ENCODE measurements at places on chromosomes 4 and X.

DNA sequence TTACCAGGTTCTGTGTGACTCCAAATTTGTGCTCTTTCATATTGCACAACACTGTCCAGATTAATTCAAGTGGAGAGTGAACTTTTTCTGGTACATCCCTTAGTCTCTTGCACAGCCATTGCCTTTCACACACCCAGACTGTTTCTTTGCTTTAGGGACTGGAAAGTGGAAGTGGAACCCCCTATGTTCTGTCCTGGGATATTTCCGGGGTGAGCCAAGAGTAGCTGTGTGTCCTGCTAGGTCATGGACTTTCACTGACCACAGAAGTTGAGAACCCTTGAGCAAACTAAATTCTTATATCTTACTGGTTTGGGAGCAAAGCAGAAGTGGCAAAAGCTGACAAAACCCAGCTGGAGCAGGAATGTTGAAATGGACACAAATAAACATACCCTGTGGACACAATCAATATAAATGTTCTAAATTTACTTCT, 10.3 kb upstream of the VSIG4 start:
- DNase-seq = no peak

- DNase-seq = no peak
Observed at GRCh38 chr4:155305619-155306018, 71.1 kb downstream of the MAP9 start.

GRCh38 chr4:52407545-52407944, 251.6 kb downstream of the USP46 start:
- DNase-seq = no peak

DNA sequence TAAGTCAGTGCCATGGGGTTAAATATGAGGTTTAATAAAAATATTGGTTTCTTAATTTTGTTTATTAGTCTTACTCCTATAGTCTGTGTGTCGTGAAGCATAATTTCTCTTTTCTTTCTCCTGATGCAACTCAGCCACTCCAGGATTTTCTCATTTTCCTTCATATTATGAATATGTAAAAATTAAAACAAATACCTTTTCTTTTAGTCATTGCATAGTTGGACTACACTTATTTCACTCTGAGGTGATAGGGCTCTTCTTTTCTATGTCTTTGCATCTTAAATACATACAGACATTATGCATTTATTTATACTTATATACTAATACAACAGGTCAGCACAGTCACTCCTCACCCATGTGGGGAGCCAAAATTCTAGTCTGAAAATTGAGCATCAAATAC, 19.1 kb downstream of the GALNT7 start:
- no peak for DNase-seq

DNA sequence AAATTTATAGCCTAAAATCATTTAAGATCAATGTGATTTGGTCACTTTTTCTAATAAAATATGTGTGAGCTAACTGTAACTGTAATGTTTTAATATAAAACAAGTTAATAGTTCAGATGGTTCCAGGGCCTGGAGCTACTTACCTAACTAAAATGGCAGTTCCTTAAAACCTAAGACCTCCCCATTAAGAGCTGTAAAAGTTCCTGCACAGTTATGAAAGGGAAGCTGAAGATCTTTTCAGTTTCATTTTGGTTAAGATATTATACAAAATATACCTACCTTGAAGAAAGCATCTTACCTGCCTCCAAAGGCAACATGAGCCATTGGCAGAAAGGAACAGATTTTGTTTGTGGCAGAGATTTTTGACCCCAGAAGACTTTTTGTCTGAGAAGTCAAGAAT, 30.1 kb downstream of the HPF1 start:
- no peak for DNase-seq

GRCh38 chr4:8414377-8414776, 26.1 kb downstream of the ACOX3 start:
- DNase-seq = no peak

DNA sequence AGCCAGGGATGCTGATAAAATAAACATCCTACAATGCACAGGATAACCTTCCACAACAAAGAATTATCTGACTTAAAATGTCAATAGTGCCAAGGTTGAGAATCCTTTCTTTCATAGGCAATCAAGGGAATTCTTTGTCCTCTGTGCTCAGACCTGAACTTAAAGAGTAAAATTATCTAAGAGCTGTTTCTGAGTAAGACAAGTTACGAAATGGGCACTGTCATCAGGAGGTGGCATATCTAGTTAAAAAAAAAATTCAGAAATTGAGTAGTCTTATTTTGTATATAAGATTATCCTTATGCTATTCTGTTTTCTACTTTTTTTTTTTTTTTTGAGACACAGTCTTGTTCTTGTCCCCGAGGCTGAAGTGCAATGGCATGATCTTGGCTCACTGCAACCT, 3.3 kb upstream of the RAB33B start:
- DNase-seq = no peak

DNA sequence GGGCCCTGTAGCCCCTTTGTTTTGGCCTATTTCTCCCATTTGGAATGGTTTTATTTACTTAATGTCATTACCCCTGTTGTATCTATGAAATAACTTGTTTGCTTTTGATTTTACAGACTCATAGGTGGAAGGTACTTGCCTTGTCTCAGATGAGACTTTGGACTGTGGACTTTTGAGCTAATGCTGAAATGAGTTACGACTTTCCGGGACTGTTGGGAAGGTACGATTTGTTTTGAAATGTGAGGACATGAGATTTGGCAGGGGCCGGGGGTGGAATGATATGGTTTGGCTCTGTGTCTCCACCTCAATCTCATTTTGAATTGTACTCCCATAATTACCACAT, 39.4 kb downstream of the NLRP2B start:
- DNase-seq = no peak

- DNase-seq = no peak
Observed at GRCh38 chrX:24343719-24344118, 16.7 kb upstream of the SUPT20HL1 start.

DNA sequence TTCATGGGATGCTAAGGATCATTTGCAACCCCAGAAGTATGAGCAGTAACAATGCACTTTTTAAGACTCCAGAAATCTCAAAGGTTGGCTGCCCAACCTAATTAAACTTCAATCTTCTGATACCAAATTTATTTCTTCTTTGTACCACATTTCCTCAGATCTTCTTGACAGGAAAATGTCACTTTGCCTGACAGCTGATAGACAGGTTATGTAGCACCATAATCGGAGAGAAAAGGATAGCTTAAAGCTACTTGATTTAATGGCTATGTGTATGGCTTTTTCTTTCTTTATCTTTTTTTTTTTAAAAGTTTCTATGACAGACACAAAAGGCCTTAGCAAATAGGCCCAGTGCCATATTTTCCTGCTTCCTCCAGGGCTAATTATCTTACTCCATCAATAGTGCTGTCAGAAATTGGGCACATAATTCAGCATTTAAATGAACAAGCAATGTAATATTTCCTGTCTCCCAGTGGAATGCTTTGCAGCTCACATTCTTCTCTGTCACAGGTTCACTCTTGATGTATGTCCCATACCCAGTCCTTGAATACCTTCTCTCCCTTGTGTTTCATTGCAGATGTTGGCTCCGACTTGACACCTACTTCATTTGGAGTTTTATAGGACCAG, 795.7 kb downstream of the ADGRL3 start:
- no peak for DNase-seq

DNA sequence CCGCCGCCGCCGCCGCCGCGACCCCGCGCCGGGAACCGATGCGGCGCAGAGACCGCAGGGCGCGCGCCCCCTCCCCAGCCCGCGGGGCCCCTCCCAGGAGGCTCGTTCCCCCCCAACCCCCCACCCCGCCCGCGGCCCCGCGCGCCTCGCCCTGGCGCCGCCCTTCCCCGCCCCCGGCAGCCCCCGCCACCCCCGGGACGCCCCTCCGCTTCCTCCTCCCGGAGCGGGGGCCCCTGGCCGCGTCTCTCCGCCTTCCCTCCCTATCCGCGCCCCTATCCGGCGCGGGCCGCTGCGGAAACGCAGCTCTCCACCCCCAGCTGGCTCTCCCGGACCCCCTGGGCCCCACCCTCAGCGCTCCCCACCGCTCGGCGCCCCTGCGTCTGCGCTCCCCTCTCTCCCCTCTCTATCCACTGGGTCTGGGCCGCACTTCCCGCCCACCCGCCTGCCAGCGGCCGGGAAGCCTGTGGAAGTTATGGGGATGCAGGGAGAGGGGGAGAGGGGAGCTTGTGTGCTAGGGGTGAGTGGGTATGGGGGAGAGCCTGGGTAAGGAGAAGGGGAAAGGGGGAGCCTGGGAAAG, at the start of gene TMEM271:
Gene TMEM271, minus strand, starts transcription at position 51 of the 577 bp plus-strand sequence. CDS start 233 bp downstream, outside the sequence.
- no peak for DNase-seq

- DNase-seq = no peak
Observed at GRCh38 chr4:93467484-93468155, 360.9 kb upstream of the ATOH1 start.

GRCh38 chr4:157882901-157883300, 289.9 kb downstream of the GASK1B start:
- DNase-seq = no peak

- no peak for DNase-seq
Observed at GRCh38 chr4:42612898-42613297, 44.0 kb downstream of the ATP8A1 start.

GRCh38 chr4:152572417-152573086, 36.7 kb upstream of the FBXW7 start:
- DNase-seq = no peak

DNA sequence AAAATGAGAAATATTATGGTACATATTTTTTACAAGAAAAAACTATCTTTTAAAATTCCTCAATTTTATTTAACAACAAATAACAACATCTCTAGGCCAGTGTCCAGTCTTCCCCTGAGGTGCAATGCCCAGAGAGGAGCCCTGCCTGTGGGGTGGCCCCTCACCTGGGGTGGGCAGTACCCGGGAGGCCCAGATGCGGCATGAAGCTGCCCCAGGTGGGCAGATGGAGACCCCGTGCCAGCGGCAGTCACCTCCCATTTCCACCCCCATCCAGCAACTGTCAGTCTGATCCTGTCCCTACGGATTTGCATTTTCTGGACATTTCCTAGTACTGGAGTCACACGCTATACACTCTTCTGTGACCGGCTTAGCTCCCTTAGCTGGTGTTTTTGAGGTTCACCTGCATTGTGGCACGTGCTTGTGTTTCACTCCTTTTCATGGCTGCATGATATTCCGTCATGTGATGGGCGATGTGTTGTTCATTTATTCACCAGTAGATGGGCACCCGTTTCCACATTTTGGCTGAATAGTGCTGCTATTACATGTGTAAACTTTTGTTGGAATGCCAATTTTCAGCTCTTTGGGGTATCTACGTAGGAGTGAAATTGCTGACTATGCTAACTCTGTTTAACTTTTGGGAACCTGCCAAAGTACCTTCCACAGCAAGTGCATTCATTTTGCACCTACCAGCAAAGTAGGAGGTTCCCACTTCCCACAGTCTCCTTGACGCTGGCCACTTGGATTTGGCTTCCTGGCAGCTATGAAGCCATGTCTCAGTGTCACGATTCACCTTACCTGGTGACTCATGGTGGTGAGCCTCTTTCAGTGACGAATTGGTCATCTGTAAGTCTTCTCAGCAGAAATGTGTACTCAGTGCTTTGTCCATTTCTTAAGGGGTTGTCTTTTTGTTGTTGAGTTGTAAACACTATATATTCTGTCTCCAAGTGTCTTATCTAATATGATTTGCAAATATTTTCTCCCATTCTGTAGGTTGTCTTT, 11.7 kb upstream of the MAEA start:
- DNase-seq = no peak

DNA sequence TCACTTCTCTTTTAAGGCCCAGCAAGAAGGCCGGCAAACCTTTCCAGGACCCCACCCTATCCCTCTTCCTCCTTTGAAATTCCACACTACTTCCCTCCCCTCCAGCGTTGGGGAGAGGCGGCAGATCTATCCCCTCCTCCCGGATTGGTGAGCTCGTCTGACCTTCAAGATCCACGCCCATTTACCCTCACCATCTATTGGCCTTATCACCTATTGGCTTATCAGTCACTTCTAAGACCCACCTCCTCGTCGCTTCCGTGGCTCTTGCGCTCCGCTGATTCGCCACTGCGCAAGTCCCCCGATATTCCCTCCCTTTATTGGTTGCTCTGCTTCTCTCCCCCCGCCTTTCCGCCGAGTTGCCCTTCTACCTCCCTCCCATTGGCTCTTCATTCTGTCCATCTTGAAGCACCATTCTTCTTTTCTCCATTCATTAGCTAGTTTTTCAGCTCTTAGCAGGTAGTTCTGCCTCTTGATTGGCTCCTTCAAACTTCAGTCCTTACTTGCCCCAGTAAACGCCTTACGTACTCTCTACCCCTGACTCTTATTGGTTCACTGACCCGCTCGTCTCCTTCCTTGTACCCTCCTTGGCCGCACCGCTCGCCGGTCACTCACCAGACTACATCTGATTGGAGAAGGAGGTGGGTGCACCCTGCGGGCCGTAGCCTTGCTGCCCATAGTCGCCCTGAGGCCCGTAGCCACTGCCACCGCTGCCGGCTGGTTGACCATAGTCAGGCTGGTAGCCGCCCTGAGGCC, 4.8 kb upstream of the PRICKLE3 start:
- DNase-seq = peak; percentile 67

GRCh38 chr4:47207555-47207954, 176.2 kb downstream of the GABRB1 start:
- DNase-seq = no peak

DNA sequence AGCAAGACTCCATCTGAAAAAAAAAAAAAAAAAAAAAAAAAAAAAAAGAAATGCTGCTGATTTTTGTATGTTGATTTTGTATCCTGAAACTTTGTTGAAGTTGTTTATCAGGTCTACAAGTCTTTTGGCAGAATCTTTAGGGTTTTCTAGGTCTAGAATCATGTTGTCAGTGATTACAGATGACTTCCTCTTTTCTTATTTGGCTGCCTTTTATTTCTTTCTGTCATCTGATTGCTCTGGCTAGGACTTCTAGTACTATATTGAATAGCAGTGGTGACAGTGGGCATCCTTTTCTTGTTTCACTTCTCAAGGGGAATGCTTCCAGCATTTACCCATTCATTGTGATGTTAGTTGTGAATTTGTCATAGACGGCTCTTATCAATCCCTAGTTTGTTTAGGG, 334.4 kb downstream of the SPRY1 start:
- no peak for DNase-seq

GRCh38 chrX:66000178-66000577, 39.7 kb downstream of the VSIG4 start:
- no peak for DNase-seq

GRCh38 chr4:173012608-173013007, 156.0 kb upstream of the GALNT7 start:
- DNase-seq = no peak

DNA sequence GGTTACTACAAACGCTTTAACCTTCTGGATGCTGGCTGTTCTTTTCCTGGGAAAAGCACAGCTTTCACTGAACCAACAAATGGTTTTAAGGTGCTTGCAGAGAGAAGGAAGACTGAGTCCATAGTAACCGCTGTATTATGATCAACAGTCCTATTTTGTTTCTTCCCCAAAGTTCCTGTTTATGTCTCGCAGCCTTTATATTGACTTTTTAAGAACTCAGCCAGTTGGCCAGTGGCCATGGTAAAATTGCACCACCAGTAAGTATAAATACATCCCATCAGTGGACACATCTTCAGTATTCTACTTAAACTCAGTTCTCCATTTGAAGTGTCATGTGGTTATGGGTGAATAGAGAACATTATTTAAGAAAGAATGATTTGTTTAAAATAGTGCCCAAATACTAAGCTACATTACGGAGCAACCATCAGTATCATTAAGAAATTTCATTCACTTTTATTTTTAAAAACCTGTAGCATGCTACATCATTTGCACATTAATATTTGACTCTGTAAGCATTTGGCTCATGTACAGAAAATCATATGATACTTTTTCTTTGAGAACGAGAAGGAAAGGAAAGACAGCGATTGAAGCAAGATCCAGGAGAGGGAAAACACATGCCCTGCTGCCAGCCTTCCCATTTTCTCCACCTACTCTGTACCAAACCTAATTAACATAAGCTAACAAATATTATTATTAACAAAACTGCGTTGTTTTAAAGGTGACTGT, 287.0 kb downstream of the ARHGAP24 start:
- no peak for DNase-seq
